Stimulated activated naive CD8-positive, alpha-beta T cell treated with anti-CD3 and anti-CD28 coated beads, Interleukin-15, amount 100 ng/mL, for 72 hours (primary cell): ENCODE measurements at places on chromosomes 1 and 21.

GRCh38 chr1:3711780-3712451 is 40.3 kb upstream of the CCDC27 start:
- DNase-seq, result no peak

DNA sequence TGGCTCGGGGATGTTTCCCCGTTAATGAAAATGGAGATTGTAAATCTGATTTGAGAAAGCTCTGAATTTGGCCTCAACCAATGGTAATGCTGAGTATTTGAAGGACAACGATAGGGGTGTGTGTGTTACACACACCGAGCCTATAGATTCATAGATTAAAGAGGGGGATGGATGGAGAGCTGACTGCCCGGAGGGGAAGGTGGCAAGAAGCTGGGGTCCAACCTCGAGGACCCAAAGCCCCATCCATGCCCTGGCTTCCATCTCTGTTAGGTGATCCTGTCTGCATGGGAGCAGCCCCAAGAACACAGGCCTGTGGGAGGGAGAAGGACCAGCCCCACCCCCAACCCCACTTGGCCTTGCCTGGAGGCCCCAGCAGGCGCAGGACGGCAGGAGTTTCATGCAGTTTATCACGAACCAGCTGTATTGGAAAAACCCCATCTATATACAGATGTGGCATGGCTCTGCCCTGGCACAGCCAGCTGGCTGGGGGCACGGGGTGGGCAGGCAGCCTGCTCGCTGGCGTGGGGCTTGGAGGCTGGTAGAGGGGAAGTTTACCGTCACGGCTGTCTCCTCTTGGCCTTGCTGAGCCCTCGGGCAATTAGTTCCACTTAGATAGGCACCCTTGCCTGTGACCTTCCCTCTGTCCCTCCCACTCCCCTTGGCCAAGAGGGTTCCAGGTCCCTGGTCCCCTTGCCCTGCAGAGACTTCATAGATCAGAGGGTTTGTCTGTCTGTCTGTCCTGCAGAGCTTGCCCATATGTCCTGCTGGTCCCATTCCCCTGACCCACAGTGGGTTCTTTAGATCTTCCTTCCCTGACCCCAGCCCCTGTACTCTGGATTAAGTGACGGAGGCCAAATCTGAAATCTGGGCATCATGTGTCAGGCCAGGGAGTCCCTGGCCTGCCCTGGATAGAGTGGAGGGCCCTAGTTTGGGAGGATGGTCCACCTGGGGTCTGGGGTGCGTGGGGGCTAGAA is 3.0 kb downstream of the HSPB7 start:
- DNase-seq, result no peak

DNA sequence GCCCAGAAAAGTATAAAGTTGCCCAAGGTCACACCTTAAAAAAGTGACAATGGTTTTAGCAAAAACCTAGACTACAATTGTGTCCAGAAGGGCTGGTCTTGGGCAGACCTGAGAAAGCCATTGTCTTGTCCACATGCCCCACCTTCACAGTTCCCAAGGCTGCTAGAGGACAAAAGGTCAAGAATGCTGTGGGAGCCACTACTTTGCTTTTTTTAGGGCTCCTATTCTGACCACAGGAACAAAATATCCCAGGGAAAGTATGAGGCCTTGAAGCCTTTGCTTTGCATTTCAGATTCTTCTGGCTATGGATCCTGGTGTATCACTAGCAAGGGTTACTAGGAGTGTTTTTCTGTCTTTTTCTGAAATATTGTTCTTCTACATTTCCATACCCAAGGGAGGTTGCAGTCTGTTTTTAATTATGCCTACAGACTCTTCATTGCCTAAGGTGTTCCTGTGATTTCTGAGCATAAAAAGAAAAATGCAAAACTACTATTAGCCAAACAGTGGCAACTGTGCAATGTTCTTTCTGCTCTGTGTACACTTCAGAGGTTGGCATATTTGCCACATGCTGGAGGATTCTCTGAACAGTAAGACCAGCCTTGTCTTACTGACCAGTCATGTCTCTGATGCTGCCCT is 10.7 kb downstream of the C1orf162 start:
- DNase-seq, result no peak

GRCh38 chr1:91730801-91731732 is 154.9 kb downstream of the TGFBR3 start:
- DNase-seq, result no peak

DNA sequence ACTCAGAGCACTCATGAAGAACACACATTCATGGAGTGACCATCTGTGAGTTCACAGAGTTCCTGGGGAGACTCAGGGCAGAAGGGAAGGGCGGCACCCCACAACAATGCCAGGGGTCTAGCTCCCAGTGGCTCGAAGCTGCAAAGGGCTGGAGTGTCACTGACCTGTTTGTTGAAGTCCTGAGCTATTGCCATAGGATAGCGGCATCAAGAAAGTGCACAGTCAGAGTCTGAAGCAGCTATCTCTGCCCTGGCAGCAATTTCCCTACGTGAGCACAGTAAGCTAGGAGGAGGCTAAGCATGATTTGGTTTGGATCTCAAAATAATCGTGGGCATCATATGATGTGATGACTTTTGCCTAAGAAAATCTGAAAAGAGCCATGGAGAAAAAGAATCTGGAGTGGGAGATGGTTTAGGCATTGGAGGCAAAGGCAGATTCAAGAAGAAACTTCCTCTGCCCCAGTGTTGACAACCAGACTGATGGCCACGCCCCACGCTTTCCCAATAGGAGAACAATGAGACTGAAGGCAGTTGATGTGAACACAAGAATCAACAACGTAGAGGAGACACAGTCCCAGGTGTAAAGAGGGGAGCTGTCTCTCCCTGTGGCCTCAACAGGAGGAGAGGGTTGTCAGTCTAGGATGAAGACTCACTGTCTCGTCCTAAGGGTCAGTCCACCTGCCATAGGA is 100.0 kb upstream of the SLC25A33 start:
- DNase-seq, result no peak

- no peak for DNase-seq
These were observed 1158.6 kb downstream of the PLA2G4A start for GRCh38 chr1:187987236-187987776.

GRCh38 chr1:58231204-58231603 is 315.3 kb downstream of the OMA1 start:
- DNase-seq, result no peak

DNA sequence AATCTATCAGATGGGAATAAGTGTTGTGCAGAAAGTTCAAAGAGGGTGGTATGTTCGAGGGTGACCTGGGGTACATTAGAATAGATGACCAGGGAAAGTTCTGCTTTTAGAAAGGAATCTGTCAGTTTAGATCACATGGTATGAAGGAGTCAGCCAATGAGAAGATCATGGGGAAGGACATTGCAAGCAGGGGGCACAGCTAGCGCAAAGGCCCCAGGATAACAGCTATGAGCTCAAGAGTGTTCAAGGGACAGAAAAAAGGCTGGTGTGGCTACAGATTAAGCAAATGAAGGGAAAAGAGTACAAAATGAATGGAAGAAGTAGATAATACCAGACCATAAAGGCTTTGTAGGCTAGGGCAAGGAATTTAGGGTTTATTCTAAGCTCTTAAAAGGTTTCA is 8.6 kb downstream of the LEPR start:
- no peak for DNase-seq

DNA sequence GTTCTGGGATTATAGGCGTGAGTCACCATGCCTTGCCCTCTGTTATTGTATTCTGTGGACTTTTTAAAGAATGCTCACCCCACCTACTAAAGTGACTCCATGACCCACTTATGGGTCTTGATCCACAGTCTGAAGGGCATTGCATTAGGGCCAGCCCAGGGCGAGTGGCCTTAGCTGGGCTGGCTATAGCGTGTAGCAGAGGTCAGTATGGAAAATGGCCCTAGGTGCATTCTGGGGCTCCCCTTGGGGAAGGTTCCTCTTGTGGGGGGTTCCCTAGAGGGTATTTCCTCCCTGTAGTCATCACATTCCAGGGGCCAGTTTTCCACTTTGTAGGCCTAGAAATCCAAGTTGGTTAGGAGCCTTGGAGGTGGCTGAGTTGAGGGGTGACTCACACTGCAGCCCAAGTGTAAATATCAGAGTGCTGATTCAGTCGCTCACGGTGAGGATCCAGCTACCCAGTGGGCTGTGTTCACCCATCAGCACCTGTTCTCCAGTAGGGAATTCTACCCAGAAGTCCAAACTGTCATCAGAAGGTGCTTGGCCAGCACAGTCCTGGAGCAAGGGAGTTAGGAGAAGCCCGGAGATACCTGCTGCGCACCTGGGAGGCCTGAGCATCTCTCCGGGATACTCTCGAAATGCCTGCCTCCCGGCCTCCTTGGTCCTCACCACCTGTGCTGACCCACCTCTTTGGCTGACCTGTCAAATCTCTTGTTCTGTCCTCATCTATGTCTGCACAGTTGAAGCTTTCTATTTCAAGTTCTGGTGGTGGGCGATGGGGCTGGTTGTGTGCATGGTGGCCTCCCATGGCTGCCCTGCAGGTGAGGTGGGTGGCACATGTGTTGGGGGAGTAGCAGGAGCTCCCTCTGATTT is 52.2 kb downstream of the NENF start:
- DNase-seq, result no peak

DNA sequence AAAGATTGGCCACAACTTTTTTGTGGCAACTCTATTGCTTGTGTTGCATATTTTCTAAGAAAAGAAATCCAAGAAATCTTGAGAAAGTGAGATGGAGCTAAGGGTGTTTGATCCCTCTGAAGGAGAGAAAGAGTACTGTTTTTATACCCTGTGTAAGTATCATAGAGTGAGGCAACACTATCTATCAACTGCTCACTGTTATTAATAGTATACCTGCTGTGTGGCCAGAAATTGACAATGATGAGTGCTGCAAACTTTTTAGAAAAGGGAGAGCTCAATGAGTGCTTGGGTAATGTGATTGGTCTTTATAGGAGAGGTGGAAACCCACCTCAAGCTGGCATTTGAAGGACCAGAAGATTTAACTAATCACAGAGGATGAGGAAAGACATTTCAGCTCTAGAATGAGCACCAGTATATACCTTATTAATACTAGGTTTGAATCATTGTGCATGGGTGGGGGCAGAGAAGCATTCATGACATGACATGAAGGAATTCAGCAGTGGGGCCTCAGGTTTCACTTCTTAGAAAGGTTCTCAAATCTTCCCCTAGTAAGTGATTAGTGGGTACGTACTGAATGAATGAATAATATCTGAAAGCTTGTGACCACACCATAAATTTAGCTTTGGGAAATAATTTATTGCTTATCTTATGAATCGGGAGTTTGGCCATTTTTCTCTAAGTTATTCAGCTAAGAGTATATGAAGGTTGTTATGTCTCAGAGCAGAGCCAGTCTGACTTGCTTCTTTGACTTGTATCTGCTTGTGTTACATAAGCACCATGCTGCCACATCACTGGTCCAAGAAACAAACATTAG is 169.2 kb upstream of the SGIP1 start:
- DNase-seq, result no peak
